ENCODE measurements at places on chromosomes 2 and 18.

DNA sequence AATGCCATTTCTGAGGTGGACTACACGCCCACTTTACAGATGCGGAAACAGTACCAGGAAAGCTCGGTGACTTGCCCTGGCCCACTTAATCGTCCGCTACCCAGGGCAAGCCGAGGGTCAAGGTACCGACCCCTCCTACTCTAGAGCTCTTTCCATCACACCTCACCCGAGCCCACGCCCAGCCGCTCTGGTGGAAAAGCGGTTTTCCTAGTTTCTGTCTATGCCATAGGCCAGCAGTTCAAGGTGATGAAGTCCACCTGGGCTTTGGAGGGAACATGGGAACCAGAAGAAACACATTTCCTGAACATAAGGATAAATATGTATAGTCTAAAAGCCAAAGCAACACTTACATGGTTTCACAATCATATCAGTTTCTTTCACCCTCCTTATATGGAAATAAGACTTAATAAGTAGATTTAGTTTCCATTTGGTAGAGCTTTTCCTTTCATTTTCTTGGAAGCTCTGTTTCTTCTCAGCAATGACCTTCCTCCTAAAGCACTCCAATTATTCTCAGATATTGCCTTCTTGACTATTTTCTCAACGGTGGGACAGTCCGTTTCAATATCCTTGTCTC lies 567 bp downstream of the VWA3B start:
- DNase-seq, result no peak

DNA sequence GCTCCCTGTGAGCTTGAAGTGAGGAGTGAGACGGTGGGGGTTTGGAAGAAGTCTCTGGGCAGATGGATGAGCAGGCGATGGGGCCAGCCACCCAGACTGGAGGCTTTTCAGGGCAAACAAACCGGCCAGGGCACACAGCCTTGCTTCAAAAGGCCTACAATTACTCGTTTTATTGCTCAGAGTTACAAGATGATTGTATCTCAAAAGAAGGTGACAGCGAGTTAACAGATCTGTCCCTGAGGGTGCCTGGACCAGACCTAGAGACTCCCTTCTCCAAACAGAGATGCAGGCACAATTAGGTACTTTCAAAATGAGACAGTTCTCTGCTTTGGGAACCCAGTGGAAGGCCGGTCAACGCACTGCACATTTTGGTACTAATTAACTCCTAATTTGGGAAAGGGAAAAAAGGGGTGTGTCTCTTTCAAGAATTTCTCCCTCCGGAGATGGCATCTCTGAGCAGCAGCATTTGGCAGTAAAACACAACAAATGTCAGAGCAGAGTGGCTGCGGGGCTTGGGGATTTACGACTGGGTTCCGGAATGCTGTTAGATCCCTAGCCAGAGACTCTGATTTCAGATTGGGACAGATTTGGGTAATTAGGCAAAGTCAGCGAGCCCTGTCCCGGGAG lies 226.7 kb downstream of the TTC32 start:
- DNase-seq, result no peak

DNA sequence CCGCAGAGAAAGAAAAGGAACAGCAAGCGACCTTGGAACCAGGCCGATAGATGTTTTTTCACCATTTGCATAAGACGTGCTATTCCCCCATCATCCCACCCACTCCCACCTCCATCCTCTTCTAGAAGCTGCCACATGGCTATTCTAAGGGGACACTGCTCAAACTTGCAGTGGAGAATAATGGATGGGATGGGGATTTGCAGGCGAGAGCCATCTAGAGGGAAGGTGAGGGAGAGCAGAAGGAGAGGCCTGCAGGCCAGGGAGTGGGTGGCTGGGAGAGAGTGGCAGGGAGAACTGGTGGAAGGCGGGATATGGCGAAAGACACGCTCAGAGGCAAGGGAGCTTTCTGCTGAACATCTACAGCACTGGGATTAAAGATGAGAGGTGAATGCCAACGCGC lies 84.9 kb downstream of the MAPK4 start:
- no peak for DNase-seq

- no peak for DNase-seq
Measured at GRCh38 chr2:73110168-73111072, 2.3 kb downstream of the RAB11FIP5 start.

DNA sequence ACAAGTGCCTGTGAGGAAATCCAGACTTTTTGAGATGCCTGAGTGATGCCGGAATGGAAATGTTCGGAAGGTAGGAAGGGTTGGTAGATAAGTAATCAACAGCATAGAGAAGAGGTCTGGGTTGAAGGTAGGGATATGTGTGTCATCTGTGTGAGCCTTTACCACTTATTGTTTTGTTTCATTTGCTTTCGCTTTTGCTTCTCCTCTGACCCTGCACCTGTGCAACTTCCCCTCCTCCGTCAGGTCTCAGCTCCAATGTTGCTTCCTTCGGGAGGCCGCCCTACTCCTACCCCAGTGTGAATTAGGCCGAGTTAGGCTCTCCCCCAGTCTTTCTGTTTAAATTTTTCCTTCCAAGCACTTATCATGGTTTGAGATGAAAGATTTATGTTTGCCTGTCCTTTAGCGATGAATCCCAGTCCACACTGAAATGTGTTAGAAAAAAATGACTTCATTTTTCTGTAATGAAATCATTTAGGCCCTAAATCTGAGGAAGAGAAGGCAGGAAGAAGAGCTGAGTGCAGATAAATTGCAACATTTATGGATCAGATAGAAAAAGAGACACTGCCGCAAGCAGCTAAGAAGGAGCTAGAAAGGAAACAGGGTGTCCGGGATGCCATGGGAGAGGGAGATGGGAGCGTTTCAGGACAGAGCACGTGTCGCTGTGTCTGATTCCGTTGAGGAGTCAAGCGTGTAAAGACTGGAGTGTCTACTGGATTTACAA lies 139.6 kb upstream of the PELI1 start:
- DNase-seq, result peak; percentile 13

GRCh38 chr2:135475128-135475527 lies 55.9 kb downstream of the ZRANB3 start:
- no peak for DNase-seq

- peak; percentile 70 for DNase-seq
Measured at GRCh38 chr2:73085691-73086090, 14.2 kb upstream of the SFXN5 start.

- DNase-seq, result no peak
Measured at GRCh38 chr18:5542515-5543035, 1.2 kb downstream of the EPB41L3 start.

- DNase-seq, result no peak
Measured at GRCh38 chr2:69103419-69103818, 90.4 kb downstream of the ANTXR1 start.

DNA sequence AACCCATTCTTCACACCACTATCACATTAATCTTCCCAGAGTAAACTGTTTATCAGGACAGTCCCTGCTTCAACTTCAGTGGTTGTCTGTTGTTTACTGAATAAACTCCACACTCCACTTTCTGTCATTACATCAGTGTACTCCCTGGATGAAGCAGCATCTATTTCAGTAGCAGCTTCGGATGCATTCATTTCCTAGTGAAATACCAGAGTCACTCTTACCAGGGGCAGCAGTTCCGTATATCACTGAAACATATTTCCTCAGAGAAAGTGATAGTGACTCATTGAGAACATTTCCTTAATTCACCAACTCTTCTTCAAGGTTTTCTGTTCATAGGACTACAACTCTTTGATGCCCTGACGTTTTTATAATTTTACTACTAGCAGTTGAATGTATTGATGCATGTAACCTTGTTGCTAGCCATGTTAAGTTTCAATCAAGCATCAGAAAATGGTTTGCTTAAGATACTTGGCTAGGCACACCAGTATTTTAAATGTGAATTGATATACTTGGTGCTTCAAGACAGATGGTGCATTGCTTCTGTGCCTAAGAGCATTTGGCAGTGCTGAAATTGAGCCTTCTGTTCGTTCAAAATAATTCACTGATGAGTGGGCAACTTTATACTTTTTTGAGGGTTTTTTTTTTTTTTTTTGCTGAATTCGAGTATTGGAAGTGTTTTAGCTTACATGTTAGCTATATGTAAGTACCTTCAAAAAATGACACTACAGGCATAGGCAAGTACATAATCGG lies 92.3 kb downstream of the UBE2E3 start:
- DNase-seq, result no peak

GRCh38 chr2:214775971-214776370 lies 33.5 kb downstream of the BARD1 start:
- no peak for DNase-seq

DNA sequence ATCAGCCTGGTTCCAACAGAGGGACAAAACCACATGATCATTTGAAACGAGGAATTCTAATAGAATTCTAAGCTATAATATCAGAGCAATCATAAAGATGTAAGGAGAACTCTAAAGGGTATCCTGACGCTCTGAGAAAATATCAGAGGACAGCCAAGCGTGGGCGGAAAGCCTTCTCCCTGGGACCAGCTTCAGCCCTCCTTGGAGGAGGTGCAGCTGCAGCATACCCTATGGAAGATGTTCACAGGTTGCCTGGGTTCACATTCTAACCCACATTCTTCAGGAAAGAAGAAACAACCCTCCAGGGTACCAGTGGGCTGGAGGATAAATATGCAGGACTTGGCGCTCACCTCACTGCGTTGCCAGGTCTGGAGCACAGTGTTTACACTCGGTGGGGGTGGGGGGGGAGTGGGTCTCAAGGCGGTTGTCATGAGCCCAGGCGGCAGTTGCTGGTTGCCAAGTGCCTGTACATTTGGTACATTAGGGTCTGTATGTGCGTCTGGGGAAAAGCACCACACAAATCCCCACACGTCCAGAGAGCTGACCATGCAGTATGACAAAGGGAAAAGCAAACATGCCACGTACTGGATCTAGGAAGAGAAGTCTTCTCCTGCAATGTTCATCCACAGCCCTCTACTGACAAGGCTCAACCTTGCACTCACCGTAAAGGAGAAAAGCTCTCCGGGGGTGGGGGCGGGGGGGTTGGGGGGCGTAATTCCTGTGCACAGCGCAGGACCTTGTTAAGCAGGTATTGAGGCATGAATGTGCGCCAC lies 80.5 kb downstream of the CDH19 start:
- DNase-seq, result no peak

DNA sequence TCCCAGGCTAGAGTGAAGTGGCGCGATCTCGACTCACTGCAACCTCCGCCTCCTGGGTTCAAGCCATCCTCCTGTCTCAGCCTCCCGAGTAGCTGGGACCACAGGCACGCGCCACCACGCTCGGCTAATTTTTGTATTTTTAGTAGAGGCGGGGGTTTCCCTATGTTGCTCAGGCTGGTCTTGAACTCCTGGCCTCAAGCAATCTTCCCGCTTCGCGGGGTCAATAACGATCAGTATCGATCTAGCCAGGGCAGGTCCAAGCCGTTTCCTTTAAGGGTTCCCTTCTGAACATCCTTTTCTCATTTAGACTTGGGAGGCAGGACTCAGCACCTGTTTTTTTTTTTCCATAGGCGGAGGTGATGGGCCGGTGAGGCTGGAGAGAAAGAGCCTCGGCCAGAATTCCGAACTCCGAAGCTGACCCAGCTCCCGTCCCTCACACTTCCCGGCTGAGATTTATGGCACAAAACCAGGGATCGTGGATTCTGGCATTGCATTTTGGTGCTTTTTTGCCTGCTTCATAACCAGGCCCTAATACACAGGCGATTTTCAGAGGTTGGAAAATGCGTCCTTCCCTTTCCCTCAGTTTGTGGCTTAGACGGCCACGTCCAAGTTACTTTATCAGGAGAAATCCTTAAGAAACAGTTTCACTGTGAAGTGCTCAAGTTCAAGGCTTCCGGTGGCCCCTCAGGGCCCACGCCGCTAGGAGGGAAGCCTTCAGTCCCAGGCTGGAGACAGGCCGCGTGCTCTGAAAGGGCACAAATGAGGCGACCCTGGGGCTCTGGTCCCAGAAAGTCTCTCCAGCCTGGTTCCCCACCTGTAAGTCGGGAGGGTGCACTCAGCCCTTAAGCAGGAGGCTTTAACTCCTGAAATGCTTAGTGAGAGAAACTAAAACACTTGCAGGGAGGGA lies 998 bp upstream of the SLC66A3 start:
- no peak for DNase-seq

DNA sequence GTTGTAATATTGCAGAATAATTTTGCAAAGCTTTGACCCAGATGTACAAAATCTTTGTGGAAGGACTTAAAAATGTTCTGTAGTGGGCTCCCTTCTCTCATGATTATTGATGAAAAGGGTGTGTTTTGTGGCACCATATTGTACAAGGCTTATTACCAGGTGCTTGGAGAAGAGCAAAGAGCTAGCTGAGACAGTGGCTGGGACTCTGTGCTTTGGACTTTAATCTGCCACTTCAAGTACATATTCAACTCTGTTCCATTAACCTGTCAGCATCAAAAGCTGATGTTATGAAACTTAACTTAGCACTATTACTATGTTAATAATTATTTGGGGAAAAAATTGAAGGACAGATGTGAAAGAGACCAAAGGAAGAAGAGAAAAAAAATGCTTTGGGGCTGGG lies 31.0 kb downstream of the CCDC195 start:
- no peak for DNase-seq

DNA sequence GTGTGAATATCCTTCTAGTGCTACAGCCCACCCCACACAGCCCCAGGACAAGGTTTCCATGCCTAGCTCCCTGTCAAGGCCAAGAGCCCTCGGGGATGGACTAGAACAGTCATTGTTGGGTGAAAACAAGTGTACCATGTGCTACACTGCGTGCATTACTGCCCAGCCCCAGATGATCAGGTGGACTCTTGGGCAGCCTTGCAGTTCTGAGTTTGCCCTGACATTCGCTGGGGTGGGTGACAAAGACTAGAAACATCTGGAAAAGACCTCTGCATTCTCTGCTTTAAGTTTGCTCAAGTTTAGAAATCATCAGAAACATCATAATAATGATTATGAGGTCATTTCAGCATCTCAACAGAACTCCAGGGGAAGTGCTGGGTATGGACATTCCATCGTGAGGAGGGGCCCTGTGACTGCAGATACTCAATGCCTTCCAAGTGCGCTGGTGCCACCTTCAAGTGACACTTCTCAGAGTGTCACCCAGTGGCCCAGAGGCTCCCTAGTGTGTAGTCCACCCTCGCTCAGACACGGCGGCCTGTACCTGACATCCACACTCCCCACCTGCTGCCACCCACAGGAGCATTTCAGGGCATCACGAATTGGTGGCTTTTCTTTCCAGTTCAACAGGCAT lies 5.3 kb upstream of the PXDN start:
- no peak for DNase-seq

GRCh38 chr2:224820283-224820991 lies 104.3 kb upstream of the CCDC195 start:
- no peak for DNase-seq

- no peak for DNase-seq
Measured at GRCh38 chr2:134642938-134643337, 75.9 kb downstream of the TMEM163 start.

GRCh38 chr2:232013701-232014353 lies 52.3 kb downstream of the DIS3L2 start:
- DNase-seq, result no peak

All from stimulated activated CD4-positive, alpha-beta T cell treated with anti-CD3 and anti-CD28 coated beads, Interleukin-2, amount 100 ng/mL, for 4 hours (primary cell).